ENCODE measurements at places on chromosomes 13 and 19. TPM values are rescaled to one million over a fixed set of nuclear protein-coding genes. Genes with fewer than 3 reads are reported as not detected.

- peak; percentile 32 for DNase-seq
Observed at GRCh38 chr19:32407004-32407992, 1.7 kb downstream of the DPY19L3 start.

DNA sequence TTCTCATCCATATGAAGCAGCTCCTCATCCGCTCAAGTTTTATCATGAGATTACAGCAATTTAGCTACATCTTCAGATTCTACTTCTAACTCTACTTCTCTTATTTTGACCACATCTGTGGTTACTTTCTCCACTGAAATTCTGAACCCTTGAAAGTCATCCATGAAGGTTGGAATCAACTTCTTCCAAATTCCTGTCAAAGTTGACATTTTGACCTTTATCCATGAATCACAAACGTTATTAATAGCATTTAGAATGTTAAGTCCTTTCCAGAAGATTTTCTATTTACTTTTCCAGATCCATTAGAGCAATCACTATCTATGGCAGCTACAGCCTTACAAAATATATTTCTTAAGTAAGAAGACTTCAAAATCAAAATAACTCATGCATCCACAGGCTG is 421.7 kb upstream of the GPC6 start:
- no peak for DNase-seq

- no peak for DNase-seq
Observed at GRCh38 chr19:35272954-35273649, 4.3 kb downstream of the USF2 start.

DNA sequence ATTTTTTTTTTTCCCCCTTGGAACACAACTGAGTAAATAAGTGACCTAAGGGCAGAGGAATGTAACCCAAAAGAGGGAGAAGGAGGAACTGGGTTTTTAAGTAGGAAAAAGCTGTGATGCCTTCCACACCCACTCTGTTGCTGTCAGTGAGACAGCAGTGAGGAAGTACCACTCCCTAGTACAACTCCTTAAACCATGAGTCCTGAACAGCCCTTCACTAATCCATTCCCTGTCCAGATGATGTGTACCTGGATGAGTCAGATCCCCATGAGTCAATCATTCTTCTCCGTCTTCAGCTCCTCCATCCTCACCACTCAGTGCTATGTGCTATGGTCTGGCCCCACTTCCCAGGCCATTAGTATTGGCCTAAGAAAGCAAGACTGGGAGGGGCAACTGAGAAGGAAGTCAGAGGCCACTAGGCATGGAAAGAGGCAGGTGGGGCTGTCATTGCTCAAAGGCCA is 12.9 kb upstream of the CXCL17 start:
- no peak for DNase-seq

The NFILZ gene
- not detected for total RNA-seq

The CGB1 gene
- total RNA-seq: not detected

DNA sequence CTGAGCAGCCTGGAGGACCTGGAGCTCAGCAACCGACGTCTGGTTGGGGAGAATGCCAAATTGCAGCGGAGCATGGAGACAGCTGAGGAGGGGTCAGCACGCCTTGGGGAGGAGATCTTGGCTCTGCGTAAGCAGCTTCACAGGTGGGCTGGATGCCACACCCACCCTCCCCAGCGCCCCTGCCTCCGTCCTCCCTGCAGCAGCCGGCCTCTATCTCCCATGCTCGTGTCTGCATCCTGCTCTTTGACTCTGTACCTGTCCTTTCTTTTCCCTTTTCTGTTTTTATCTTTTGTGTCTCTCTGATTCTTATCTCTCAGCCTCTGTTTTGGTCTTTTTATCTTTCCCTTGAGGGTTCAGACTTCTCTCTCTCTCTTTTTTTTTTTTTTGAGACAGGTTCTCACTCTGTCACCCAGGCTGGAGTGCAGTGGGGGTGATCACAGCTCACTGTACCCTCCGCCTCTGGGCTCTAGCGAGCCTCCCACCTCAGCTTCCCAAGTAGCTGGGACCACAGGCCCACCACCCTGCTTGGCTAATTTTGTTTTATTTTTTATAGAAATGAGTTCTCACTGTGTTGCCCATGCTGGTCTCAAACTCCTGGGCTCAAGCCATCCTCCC is 10.1 kb downstream of the KASH5 start:
- no peak for DNase-seq

DNA sequence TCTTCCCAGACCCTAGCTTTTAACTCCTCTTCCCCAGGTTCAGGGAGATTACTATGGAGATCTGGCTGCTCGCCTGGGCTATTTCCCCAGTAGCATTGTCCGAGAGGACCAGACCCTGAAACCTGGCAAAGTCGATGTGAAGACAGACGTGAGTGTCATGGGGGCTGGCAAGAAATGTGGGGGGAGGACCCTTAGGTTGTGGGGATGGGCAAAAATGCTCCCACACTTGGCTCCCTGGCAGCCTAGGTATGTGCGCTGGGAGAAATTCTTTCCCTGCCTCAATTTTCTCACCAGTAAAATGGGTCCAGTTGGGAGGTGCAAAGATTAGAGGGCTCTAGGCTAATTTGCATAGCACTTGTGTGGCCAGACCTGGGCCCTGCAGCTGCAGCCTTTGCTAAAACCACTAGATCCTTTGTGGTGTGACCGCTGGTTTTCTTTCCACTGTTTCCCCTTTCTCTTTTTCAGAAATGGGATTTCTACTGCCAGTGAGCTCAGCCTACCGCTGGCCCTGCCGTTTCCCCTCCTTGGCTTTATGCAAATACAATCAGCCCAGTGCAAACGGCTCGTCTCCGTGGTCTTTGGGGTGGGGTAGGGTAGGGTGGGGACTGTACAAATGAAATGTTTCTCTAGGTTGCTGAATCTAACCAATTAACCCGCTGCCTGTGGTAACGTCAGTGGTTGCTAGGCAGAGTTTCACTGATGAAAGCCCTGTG is 959 bp upstream of the RAB4B start:
- DNase-seq: peak; percentile 88

DNA sequence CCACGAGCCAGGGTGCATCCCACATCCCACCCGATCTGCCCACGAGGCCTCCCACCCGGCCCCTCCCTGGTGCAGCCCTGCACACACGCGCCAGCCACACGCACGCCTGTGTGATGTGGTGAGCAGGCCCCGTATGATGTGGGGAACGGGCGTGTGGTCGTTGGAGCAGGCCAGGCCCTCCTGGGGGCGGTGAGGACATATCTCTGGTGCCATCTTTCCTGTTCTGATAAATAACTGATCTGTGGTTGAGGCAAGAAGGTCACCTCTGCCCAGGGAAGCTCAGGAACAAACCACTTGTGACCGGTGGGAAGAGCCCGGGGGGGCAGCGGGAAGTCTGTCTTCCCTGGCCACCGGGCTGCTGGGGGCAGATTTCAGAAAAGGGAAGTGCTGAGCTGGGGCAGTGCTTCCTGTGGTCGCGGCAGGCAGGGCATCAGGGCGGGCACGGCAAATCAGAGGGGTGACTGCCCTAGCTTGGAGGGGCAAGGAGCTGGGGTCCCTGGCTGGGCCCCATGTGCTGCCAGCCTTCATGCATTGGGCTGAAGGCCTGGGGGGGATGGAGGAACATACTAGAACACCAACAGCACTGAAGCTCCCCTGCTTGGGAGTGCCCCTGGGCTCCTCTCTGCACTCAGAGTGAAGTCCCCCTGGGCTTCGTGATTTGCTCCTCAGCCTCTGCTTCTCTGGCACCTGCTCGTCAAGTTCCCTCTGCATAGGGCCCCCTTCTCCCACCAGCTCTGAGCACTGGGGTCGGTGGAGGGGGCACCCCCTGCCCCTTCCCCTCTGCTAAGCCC is 35.2 kb upstream of the SLC7A10 start:
- DNase-seq: no peak

The RNF113B gene
- total RNA-seq: not detected

DNA sequence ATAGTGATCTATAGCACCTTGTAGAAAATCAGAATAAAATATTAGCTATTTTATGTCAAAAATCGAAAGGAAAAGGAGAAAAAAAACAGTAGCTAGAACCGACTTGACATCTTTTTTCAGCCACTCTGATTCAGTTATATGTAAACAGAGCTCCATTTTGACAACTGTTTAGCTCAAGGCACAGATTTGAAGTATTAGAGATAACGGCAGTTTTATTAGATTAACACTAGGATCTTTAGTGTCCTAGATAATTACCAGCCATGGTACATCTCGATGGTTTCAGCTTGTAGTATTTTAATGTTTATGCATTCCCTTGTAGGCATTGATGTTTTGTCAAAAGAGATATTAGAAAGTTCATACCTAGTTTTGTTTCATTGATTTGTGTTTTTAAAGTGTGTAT is 67.3 kb downstream of the PCDH17 start:
- DNase-seq: no peak

The ZNF613 gene
- 3.0 TPM for total RNA-seq

GRCh38 chr13:106906426-106906996 is 338.6 kb upstream of the ARGLU1 start:
- DNase-seq: no peak

The OLFM2 gene
- 5.6 TPM for total RNA-seq
